ENCODE measurements at places on chromosomes 16 and 17.
A peak's percentile ranks its signal among the peaks of the same experiment; 100 is the strongest.

GRCh38 chr16:81429045-81429521 is 15.5 kb upstream of the CMIP start:
- no peak for DNase-seq

- no peak for DNase-seq
Observed at GRCh38 chr17:74454197-74455024, 12.0 kb upstream of the CD300A start.

DNA sequence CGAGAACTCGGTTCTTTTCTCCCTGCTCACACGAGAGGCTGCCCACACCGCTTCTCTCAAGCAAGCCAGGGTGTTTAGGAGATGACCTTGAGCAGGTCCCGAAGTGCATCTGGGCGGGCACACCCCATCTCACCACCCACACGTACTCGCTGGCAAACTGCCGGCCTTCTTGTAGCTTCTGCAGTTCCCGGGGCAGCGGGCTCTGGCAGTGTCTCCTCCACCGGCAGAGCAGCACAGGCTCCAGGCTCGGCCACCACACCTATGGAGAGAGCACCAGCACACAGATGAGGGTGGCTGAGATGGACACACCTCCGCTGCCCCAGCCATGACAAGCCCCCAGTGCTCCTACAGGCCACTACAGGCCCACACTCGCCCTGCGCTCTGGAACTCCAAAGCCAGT is 23.5 kb downstream of the ZNF276 start:
- no peak for DNase-seq

GRCh38 chr17:42409523-42410318 is 13.3 kb downstream of the CAVIN1 start:
- DNase-seq = no peak

DNA sequence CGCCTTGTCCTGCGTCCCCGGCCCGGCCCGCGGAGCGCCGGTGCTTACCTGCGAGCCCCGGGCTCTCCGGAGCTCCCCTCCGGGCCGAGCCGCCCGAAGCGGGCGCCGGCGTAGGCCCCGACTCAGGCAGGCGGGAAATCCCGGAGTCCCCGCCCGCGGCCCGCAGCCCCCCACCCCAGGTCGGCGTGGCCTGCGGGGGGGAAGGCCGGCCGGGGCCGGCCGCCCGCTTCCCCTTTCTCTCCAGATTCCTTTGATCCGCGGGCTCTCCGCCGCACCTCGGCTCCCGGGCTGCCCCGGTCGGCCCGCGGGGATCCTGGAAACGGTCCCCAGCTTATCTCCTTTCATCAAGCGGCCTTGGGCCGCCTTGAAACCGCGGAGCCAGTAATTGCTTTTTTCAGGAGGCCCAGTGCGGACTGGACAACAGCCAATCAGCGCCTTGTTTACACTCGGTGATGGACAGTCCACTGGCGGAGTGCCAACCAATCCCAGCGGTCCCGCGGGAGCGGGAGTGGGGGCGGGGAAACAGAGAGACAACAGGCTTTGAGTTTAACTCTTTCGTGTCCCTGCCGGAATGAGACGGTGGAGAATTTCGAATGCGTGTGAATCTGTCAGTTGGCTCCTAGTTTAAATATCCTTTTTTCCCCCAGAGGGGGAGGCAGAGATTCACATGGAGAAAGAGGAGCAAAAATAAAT is 1.4 kb upstream of the BAHCC1 start:
- DNase-seq = peak; percentile 41

DNA sequence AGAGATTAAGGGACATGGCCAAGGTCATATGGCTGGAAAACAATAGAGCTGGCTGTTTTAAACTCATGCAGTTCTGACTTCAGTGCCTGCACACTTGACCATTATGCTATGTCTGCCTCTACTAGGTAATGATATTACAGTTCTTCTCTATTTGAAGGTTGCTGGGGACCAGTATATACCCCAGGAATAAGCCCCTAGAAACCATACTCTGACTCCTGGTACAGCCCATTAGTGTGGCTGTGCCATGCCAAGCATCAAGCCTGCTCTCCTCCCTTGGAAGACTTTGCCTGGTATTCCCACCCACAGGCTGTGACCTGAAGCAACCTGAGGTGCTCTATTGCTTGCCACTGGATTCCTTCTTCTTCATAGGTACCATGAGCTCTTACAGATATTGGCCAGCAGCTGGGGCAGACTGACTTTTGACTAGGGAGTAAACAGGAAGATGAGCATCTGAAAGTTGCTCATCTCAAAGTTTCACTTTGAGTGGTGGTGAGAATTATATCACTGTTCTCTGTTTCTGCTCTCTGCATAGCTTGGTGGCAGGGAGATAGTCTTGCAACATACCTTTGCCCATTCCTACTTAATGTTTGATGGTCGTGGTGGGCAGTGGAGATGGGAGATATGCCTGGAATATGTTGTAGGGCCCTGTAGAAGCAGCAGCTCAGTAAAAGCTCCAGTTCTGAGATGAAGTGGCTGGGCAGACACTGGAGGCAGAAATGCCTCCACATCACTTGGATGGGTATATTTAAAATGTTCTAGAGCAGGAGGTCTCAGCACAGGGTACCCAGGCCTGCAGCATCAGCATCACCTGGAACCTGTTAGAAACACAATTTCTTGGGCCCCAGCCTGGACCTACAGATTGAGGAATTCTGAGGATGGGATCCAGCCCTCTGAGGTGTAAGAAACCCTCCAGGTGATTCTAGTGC is 274.7 kb downstream of the HS3ST4 start:
- DNase-seq = no peak

DNA sequence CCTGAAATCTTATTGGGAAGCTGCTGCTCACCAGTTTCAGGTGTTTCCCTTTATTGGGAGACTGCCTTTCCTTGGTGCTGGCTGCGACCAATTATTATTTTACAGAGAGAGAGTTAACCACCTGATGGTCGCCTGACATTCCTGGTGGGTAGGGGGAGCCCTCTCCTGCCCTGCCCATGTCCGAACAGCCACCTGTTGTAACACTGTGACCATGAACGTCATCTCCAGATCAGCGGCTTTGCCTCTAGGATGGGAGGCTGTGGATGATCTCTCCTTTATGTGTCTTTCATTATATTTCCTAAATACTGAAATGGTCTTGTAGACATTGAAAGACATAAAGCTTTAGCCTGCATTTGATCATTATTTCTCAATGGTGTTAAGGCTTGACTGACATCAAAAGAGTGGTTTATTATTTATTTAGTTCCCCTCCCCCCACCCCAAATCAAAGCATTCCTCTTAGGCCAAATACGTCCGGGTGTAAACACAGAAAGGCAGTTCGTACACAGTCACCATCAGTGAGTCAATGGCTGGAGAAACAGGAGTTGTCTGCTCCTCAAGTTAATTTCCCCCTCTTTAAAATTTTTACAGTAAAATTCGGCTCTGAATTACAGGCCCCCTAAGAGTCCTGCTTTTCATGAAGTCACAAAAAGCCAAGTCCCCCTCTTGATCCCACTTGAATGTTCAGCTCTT is 57.8 kb upstream of the CACNG5 start:
- DNase-seq = no peak

GRCh38 chr17:57735230-57735629 is 9.9 kb downstream of the CCDC182 start:
- DNase-seq = no peak

GRCh38 chr17:48993951-48994350 is 3.2 kb upstream of the IGF2BP1 start:
- no peak for DNase-seq

DNA sequence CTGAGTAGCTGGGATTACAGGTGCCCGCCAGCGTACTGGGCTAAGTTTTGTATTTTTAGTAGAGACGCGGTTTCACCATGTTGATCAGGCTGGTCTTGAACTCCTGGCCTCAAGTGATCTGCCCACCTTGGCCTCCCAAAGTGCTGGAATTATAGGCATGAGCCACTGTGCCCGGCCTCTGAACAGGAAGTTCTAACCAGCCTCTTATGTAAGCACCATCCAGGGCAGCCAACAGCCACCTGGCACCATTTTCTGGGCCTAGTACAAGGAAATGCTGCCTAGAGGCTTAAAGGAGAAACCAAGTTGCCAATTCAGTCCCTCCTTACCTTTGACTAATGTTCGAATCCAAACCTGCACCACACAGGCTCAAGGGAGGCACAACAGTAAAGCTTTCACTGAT is 8.5 kb upstream of the SLC39A11 start:
- DNase-seq = no peak

DNA sequence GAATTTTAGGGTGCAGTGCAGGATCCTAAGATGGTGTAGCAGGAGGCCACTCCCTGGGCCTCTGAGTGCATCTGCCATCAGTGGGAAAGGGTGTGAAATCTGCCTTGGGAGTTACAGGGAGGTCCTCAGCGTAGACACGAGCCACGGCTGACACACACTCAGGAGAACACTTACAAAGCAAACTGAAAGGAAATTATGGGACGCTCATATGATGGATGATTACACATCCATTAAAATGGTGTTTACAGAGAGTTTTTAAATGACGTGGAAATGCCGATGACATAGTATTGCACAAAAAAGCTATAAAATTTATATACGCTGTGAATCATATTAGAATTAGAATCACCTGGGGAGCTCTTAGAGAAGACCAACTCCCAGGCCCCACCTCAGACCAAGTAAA is 175.2 kb downstream of the CCDC182 start:
- DNase-seq = no peak

DNA sequence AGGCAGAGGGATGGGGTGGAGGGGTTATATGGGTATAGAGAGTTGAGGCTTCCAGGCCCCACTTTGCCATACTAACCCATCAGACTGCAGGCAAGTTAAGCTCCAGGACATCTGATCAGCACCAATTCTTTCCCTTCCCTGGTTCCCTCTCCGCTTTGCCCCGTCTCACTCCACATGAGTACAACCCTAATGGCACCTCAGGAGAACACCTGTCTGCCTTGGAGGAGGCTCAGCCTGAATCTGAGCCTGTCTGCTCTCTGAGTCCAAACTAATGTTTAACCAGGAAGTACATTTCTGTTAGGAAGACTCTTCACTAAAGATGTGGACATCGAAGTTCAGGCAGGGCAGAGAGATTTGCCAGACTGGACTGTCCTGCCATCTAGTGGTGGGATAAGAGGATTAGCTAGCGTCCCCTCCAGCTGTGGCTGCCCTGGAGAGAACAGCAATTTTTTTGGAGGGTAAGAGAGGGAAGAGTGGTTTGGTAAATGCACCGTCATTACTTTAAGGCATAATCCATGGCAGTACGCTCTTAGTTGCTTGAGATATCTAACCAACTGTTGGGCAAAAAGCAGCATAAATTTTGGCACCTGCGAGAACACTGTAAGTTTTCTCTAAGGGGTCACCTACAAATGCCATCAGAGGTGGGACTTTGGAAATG is 29.2 kb upstream of the LRRC75A start:
- DNase-seq = no peak

DNA sequence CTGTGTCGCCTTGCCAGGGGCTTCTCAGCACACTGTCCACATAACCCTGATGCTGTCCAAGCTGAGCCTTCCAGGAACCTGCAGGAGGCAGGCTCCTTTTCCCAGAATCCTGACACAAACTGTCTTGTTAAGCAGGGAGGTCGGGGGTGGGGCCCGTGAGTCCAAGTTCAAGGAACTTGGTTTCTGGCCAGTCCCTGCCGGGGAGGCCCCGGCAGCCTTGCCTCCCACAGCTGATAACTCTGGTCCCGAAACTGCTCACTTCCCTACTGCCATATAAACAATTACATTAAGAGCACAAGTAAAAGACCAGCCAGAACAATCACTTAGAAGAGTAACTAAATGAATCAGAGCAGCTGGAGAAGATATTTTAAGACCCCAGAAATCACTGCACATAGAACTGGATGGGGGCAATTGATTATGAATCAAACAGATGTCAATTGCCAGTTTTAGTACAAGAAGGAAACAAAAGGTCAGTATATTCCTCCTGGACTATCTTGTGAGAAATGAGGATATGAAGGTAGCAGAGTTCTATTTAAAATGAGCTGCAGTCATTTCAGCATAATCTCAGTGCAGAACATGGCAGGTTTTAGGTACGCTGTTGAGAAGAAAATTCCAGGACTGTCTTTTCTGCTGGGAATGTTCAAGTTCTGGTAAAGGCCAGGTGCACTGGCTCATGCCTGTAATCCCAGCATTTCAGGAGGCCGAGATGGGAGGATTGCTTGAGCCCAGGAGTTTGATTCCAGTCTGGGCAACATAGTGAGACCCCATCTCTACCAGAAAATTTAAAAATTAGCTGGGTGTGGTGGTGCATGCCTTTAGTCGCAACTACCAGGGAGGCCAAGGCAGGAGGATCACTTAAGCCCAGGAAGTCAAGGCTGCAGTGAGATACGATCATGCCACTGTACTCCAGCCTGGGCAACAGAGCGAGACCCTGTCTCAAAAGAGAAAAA is 169.8 kb downstream of the PITPNC1 start:
- DNase-seq = no peak

DNA sequence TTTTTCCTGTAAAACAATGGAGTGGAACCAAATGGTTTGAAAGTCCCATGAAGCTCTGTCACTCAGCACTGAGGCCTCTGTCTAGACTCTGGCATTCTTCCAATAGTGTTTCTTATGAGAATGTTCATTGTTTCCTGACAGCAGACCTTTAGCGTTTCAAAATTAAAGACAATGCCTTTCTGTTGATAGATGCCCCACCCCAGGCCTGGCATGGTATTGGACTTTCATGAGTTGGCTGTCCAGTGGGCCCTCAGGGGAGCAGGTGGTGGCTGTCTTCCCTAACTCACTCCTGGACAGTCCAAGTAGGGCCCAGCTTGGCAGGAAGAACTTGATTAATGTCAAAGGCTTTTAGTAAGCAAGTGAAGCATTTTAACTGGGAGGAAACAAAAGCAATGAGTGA is 186.5 kb upstream of the CCL2 start:
- no peak for DNase-seq

DNA sequence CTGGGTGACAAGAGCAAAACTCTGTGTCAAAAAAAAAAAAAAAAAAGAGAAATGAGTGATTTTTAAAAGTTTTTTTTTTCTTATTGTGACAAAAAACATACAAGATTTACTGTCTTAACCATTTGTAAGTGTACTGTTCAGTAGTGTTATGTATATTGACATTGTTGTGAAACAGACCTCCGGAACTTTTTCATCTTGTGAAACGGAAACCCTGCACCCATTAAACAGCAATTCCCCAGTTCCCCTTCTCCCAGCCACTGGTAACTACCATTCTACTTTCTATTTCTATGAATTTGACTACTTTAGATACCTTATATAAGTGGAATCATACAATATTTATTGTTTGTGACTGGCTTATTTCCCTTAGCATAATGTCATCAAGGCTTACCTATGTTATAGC is 18.7 kb downstream of the DUS2 start:
- no peak for DNase-seq

DNA sequence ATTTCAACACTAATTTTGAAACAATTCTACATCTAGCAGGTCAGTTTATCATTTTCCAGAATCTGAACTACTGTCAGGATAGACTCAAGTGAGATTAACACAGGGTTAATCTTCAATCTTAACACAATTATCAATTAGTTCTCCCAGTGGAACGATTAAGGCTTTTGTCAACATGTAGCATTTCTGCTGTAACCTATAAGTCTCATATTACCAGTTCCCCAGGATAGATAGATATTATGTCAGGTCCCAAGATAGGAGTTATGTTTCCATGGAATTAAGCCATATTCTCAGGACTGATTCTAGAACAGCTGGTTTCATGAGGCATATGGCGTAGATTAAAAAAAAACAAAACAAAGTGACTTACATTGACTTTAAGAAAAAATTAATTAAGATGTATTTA is 4.4 kb upstream of the FBF1 start:
- no peak for DNase-seq
